ENCODE measurements at places on chromosomes 6 and 20.
A peak's percentile ranks its signal among the peaks of the same experiment; 100 is the strongest.

GRCh38 chr6:37239526-37239925 lies 18.0 kb upstream of the TBC1D22B start:
- no peak for DNase-seq

DNA sequence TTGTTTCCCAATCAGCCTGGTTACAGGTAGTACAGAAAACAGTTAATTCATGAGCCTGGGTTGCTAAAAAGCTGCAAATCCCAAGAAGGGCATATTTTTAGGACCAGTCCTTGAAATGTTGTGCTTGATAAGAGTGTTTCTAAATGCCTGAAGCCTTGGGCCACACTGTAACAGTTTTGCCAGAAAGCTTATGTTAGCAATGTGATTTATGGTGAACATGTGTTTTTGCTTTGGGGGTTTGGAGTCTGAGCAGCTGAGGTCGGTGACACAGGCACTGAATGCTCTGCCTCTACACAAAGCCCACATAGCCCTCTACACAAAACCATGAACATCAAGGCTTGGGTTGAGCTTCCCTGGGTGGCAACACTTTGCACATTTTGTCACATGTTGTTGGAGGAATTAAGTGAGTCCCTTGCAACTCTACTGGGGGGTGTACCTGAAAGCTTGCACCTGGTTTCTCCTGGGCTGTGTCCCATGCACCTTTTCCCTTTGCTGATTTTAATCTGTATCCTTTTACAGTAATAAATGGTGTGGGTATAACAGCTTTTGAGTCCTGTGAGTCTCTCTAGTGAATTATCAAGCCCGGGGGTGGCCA lies 22.2 kb downstream of the AHI1 start:
- DNase-seq: no peak

DNA sequence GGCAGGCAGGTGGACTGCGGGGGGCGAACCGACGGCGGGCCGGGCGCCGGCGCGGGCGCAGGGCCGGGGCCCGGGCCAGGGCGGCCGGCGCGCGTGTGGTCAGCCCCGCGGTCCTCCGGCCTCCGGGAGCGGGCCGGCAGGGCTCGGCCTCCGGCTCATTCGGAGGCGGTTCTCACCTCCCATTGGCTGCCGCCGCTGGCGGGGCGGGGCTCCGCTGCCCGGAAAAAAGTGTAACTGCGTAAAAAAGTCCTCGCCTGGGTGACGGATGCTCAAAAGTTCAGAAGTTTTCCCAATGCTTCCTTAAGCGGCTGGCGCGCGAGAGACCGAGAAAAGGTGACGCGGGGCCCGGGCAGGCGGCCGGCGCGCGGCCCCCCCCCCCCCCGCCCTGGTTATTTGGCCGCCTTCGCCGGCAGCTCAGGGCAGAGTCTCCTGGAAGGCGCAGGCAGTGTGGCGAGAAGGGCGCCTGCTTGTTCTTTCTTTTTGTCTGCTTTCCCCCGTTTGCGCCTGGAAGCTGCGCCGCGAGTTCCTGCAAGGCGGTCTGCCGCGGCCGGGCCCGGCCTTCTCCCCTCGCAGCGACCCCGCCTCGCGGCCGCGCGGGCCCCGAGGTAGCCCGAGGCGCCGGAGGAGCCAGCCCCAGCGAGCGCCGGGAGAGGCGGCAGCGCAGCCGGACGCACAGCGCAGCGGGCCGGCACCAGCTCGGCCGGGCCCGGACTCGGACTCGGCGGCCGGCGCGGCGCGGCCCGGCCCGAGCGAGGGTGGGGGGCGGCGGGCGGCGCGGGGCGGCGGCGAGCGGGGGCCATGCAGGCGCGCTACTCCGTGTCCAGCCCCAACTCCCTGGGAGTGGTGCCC lies at the start of gene FOXC1:
Gene FOXC1 (plus strand): TSS at position 268 of the 849 bp plus-strand sequence. CDS start 531 bp downstream, at position 799.
- DNase-seq: peak; percentile 92

GRCh38 chr20:728256-728944 lies 39.9 kb downstream of the SLC52A3 start:
- DNase-seq: no peak

DNA sequence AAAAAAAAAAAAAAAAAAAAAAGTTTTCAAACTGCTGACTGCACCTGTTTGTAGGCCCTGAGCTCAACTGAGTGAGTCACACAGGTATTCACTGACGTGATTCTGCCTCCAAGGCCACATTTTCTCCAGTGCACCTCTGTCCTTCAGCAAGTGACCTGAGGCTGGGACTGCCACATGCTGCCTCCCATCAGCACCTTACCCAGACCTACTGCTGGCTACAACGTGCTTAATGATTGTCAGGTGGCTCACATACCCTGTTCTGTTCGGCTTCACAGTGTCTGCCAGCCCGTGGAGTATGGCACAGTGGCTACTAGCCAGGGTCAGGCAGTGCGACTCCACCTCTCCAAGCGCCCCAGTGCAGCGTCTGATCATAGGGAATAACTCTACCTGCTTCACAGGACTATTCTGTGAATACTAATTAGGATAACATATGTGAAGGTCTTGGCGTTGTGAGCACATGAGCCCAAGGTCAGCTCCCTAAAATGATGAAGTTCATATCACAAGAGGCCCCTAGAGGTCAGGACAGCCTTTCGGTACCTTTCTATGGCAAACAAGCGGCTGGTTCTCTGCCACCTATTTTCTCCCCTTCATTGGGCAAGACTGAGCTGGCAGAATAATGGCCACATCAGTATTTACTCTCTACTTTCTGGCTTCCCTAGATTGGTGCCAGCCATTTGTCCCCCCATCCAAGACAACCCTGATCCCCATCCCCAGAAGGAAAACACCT lies 28.1 kb downstream of the RIPOR3 start:
- DNase-seq: no peak

GRCh38 chr6:117783279-117783678 lies 108.0 kb downstream of the NUS1 start:
- no peak for DNase-seq

DNA sequence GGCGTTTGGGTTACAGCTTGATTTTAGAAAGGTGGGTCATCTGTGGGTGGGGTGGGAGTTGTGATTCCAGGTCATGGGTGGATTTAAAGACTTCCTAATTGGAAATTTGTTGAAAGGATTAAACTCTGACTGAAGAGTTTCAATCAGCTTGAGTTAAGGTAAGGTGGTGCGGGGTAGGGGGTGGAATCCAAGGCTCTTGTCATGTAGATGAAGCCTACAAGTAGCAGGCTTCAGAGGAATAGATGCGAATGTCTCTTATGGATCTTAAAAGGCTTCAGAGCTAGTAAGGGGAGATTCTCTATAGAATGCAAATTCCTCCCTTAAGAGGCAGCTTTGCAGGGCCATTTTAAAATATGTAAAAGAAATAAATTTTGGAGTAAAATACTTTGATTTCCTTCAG lies 645.3 kb downstream of the FRK start:
- no peak for DNase-seq

- no peak for DNase-seq
Measured at GRCh38 chr6:155207223-155207622, 56.6 kb upstream of the CLDN20 start.

GRCh38 chr20:38130687-38131587 lies 34.1 kb downstream of the TGM2 start:
- no peak for DNase-seq

DNA sequence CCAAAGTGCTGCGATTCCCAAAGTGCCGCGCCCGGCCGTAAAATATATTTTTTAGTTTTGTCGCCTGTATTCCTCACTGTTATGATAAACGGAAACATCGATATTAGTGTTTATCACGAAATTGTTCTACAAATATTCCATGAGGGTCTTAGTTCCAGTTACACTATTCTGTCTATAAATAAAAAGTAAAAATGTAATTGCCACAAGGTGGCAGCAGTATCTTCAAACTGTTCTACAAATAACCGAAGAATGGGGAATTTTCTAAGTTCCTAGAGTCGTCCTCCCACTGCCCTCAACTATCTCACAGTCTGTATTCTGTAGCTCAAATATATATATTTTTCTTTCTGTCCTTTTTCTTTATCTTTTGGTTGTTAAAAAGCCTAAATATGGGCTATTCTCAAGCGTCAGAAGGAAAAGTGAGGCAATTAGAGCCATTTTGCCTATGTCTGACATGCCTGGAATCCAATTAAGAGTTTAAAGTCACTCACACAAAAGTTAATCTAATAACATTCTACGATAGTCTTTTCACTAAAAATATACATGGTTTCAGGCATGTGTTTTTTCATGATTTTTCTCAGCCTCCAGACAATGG lies 14.2 kb upstream of the FAM162B start:
- DNase-seq: no peak

DNA sequence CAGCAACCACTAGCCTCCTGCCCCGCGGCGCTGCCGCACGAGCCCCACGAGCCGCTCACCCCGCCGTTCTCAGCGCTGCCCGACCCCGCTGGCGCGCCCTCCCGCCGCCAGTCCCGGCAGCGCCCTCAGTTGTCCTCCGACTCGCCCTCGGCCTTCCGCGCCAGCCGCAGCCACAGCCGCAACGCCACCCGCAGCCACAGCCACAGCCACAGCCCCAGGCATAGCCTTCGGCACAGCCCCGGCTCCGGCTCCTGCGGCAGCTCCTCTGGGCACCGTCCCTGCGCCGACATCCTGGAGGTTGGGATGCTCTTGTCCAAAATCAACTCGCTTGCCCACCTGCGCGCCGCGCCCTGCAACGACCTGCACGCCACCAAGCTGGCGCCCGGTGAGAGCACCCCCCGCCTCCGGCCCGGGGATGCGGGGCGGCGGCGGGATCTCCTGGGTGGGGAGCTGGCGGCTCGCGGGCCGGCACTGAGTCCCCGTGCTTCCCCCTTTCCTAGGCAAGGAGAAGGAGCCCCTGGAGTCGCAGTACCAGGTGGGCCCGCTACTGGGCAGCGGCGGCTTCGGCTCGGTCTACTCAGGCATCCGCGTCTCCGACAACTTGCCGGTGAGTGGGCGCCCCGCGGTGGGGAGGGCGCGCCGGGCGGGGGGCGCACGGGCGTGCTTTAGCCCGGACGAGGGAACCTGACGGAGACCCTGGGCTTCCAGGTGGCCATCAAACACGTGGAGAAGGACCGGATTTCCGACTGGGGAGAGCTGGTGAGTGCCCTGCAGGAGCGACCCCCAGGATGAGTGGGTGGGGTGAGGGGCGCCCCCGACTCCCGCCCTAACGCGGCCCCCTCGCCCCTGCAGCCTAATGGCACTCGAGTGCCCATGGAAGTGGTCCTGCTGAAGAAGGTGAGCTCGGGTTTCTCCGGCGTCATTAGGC lies 585 bp downstream of the PIM1 start:
- DNase-seq: peak; percentile 79

GRCh38 chr6:148890096-148890495 lies 143.3 kb downstream of the UST start:
- DNase-seq: no peak

DNA sequence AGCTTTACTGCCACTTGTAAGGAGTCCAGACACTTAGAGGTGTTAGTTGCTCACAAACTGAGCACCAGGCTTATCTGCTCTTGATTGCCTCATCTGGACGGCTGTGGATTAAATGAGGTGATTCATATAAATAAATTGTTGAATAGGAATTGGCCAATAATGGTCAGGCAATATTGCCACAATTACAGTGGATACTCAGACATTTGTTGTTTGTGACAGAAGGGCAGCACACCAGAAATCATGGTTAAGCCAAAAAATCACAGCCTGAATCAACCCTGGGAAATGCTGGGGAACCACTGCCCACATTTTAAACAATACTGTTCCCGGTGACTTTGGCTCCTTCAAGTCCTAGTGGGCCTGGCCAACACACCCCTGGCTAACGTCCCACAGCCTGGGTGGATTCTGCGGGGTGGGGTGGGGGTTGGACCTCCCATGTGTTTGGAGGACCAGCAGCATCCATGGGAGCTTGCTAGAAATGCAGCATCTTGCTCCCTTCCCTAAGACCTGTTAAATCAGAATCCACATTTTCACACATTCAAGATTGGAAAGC lies 29.5 kb upstream of the SPDEF start:
- no peak for DNase-seq

DNA sequence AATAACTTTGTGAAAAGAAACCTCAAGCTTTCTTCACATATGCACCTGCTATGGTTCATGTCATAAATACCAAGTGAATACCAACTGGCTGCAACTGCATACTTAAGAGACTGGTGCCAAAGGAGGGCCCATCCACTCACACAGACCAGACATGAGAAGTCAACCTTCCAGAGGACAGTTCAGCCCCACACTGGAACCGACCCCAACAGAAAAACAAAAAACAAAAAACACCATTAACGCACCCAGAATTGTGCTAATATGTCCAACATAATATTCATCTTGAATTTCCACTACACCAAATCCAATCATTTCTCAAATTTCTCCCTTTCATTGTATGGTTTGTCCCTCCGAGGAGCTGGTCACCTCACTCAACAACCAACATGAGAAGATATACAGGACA lies 42.8 kb downstream of the CHD6 start:
- DNase-seq: no peak

DNA sequence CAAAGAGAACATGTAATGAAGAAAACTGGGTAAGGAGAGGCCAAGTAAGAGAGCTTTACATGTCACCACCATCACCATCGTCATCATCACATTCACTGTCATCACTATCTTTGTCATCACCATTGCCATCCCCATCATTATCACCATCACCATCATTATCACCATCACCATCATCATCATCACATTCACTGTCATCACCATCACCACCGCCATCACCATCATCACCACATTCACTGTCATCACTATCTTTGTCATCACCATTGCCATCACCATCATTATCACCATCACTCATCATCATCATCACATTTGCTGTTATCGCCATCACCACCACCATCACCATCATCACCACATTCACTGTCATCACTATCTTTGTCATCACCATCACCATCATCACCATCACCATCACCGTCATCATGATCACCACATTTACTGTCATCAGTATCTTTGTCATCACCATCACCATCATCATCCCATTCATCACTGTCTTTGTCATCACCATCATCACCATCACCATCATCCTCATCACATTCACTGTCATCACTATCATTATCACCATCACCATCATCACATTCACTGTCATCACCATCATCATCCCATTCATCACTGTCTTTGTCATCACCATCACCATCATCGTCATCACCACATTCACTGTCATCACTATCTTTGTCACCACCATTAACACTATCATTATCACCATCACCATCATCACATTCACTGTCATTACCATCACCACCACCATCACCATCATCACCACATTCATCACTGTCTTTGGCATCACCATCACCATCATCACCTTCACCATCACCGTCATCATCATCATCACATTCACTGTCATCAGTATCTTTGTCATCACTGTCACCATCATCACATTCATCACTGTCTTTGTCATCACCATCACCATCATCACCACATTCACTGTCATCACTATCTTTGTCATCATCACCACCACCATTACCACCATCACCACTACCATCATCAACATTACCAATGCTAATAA lies 172.3 kb downstream of the ERMARD start:
- no peak for DNase-seq

DNA sequence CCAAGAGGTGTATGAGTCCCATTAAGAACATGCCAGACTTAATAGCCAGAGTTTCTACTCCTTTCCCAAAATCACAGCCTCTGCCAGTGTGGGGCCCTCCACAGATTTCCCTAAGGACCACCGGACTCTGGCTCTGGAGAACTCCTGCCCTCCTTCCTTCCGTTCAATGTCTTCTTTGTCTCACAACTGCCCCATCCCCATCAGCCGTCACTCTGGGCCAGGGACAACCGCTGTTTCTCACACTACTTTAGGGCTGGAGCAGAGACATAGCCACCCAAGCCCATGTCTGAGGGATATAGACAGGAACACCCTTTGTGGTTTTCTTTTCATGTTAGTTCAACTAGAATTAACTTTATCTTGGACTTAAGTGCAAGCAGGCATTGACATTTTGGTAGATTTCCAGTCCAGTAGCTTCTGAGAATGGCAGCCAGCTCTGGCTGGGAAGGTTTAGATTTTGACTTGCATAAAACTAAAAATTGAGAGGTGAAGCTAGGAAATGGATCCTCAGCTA lies 6.7 kb upstream of the ACSS1 start:
- DNase-seq: peak; percentile 41

GRCh38 chr20:42494290-42494689 lies 695.4 kb downstream of the PTPRT start:
- DNase-seq: no peak

GRCh38 chr6:32337186-32337805 lies 34.4 kb downstream of the TSBP1 start:
- DNase-seq: no peak
